ENCODE measurements at places on chromosomes 11 and 22.

GRCh38 chr11:30717009-30717408, 130.9 kb upstream of the MPPED2 start:
- no peak for DNase-seq

DNA sequence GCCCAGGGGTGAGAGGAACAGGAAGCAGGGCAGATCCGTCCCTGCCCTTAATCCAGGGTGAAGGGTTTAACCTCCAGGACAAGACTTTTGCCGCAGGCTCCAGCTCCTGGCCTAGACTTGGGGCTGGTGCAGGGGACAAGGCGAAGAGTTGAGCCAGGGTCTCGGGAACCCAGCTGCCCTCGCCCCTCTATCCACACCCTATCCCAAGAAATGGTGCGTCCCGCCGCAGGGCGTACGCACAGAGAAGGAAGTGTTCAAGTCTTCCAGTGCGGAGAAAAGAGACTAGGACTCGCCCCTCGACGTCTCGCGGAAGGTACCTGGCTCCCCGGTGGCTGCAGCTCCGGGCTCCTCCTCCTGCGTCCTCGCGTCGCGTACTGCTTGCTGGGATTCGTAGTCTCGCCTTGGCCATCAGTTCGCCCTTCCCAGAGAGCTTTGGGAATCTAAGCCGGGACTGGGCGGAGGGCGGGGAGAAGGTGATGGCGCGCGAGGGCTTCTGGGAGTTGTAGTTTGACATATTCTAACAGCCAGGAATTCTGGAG, at the start of gene ZMAT5:
ZMAT5 (minus strand) TSS at position 376 of the 539 bp plus-strand sequence. CDS start 18,463 bp downstream, outside the sequence.
- peak; percentile 100 for DNase-seq

GRCh38 chr11:133354069-133354468, 178.2 kb downstream of the OPCML start:
- no peak for DNase-seq

DNA sequence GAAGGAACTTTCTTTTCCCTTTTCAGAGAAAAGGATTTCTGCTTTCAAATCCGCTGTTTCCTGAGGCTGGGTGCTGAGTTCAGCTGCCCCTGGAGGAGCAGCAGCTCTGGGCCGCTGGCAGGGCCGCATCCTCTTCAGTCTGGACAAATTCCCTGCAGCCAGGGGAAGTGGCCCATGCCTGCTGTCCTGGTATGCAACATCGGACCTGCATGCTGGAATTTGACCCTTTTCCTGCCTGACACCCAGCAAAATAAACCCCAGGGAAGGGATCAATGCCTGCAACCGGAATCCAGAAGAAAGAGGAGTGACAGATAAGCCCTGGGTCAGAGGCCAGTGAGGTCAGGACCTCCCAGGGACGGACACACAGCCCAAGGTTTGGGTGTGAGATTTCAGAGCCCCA, 54.1 kb upstream of the LINC01488 start:
- DNase-seq: no peak

DNA sequence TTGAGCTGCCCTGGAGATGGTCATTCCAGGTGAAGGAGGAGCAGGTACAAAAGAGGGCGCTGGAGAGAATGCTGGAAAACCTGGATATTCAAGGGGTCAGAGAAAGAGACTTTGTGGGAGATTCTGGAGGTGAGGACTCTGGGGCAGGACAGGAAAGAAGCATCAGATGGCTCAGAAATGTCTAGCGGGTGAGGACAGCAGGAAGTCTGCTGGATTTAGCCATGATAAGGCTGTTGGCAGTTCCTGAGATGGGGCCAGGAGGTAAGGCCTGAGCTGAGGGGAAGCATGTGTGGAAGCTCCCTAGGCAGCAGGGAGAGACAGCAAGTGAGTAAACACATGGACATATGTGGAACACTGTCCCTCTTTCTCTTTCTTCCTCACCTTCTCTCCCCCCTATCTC, 1.5 kb downstream of the UPB1 start:
- no peak for DNase-seq

DNA sequence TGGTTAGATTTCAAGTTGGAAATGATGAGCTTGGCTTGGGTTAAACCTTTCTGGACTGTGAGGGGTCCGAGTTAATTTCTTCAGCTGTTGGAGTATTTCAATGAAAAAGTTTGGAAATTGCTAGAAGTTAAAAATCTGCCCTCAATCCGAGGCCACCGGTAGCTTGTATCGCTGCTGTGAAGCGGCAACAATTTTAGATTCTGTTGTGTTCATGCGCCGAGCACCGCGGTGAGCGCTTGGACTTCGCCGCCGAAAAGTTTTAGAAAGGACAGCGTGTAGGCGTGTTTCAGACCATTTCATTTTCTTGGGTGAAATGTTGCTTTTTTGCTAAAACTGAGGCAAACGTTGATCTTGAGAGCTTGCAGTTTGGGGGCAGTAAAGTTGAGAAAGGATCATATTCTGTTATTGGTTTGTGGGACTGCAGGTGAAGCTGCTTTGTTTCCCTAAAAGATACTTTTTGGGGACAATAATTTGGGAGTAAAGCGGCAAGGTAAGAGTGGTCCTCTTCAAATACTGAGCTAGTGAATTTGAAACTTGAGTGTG, 928 bp downstream of the FBXO7 start:
- DNase-seq: peak; percentile 40

- DNase-seq: no peak
Measured at GRCh38 chr11:3143136-3143880, 21.8 kb downstream of the OSBPL5 start.

GRCh38 chr11:72675221-72675620, 999 bp upstream of the PDE2A start:
- DNase-seq: no peak

GRCh38 chr22:24833881-24834495, 28.0 kb downstream of the SGSM1 start:
- DNase-seq: no peak

DNA sequence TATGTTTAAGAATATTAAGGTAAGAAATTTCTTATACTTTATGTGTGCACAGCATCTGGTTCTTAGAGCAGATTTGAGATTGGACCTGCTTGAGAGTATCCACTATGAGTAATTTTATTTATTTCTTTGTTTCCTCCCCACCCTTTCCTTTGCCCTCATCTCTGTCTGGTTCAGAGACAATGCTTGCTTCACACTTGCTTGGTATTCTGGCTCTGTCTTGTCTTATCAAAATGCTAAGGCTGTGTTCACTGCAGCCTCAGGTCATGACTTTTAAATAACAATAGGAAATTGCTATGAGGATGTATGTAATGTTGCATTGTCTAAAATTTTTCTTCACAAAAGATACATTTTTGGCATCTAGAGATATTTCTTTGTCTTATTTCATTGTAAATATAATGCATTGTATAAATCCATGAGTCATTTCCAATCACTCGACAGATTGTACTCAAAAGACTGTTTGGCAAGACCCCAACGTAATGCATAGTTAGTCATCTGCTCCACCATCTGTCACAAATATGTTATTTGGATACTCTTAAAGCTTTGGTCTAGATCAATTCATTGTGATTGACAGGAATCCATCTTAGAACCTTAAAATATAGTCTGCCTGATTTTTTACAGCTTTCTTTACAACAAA, 395.7 kb downstream of the AASDHPPT start:
- no peak for DNase-seq

DNA sequence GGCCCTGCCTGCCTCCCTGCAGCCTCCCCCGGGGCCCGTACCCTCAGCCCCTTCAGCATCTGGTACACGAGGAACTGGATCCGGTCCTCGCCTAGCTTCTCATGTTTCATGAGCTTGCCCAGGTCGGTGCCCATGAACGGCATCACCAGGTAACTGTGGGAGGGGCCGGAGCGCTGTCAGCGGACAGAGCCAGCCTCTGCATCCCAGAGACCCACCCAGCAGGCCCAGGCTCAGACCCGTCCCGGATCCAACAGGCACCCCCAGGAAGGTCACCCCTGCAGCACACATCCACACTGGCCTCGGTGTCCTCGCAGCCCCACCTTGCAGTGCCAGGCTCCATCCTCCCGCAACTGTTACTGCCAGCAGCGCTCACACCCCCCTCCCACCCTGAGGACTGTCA, 4.4 kb downstream of the MAPK12 start:
- no peak for DNase-seq

GRCh38 chr22:45942787-45943493, 34.0 kb downstream of the WNT7B start:
- no peak for DNase-seq

Measured in urothelium cell line (cell line).